Colonic mucosa (tissue), 4 donors: ENCODE measurements at places on chromosomes 6 and 20.

GRCh38 chr6:31574106-31575061 lies 981 bp upstream of the TNF start:
- H3K36me3 ChIP-seq, result no peaks in the 10 kb centered on the region

- no peaks in the 10 kb centered on the region for H3K36me3 ChIP-seq
- H3K4me1 ChIP-seq, result no peaks in the 10 kb centered on the region
- no peak overlapping the region for H3K4me3 ChIP-seq
- H3K27ac ChIP-seq, result no peak overlapping the region
These were observed 40.5 kb downstream of the AKIRIN2 start for GRCh38 chr6:87661503-87661902.

DNA sequence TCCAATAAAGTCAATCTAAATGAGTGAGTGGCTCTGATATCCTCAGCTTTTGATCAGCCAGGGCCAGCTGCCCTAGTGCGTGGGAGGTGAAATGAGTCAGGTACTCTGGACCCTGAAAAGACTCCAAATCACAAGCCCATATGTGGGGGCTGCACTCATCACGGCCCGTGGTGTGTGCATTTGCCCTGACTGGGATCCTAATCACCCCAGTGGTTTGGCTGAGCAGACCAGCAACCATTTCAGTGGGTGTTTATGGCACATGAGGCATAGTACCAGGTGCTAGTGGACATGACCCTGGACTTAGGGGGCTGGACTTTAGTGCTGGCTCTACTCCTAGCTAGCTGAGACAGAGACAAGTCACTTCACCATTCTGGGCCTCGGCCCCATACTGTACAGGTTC lies 39.4 kb downstream of the SCML4 start:
- H3K27ac ChIP-seq, result no peak overlapping the region
- no peak overlapping the region for H3K4me3 ChIP-seq
- no peaks in the 10 kb centered on the region for H3K36me3 ChIP-seq
- DNase-seq, result no peak
- no peaks in the 10 kb centered on the region for H3K4me1 ChIP-seq

DNA sequence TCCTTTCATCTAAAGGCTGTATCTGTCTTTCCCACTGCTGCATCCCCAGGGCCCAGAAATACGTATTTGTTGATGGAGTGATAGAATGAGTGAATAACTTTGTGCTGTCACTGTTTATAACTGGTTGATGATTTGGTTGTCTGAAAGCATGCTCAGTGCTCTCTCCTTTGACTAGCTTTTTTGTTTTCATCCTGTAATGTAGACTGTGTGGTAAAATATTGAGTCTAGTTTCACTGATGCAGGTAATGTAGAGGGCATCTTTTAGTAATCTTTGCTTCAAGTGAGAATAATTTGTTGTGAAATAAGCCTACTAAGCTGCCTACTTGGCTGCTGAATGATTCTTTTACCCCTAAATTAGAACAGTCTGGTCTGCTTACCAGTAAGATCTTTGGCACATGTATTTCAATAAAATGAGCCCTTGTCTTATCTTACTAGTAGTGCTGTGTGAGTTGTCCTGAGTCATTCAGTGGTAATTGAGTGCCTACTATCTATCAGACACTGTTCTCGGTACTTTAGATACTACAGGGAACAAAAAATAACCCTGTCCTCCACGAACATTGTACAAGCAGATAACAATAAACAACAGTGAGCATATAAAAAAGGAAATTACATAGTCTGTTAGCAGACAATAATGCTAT lies 39.9 kb downstream of the MAPK14 start:
- no peak for DNase-seq
- H3K36me3 ChIP-seq, result no peaks in the 10 kb centered on the region
- no peak overlapping the region for H3K27ac ChIP-seq
- no peaks in the 10 kb centered on the region for H3K4me1 ChIP-seq
- no peak overlapping the region for H3K4me3 ChIP-seq

DNA sequence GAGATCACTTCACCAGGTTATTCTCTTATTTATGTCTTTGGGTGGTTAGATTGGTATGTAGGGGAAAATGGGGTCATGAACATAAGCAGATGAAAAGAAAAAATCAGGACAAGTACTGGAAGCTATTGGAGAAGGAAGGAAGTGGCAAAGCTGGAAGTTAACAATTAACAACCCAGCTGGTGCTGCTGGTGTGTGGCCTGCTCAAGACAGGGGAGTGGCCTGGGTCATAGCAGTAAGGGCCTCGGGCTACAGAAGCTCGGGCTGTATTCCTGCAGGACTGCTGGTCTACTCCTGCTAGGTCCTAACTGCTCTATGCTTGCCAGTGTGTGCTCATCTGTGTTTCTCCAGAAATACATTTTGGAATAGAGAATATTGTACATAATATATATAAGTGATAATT lies 19.6 kb downstream of the MYLIP start:
- H3K4me1 ChIP-seq, result peaks cover 6% of the 10 kb centered on the region
- H3K36me3 ChIP-seq, result no peaks in the 10 kb centered on the region
- DNase-seq, result peak; percentile 78
- no peaks in the 10 kb centered on the region for H3K27me3 ChIP-seq
- H3K4me3 ChIP-seq, result no peak overlapping the region

- H3K4me3 ChIP-seq, result no peak overlapping the region
- DNase-seq, result no peak
- H3K27ac ChIP-seq, result no peak overlapping the region
- no peaks in the 10 kb centered on the region for H3K36me3 ChIP-seq
- H3K4me1 ChIP-seq, result no peaks in the 10 kb centered on the region
These were observed 125.7 kb upstream of the HDAC2 start for GRCh38 chr6:114096561-114097172.
